ENCODE measurements at places on chromosomes 6 and 20. TPM values are rescaled to one million over a fixed set of nuclear protein-coding genes. Genes with fewer than 3 reads are reported as not detected.

The DCDC2 gene
- total RNA-seq: not detected

The IGF2R gene
- 97.3 TPM for total RNA-seq

The BHLHE23 gene
- not detected for total RNA-seq

The CLVS2 gene
- 1.3 TPM for total RNA-seq

The MOG gene
- total RNA-seq: not detected

DNA sequence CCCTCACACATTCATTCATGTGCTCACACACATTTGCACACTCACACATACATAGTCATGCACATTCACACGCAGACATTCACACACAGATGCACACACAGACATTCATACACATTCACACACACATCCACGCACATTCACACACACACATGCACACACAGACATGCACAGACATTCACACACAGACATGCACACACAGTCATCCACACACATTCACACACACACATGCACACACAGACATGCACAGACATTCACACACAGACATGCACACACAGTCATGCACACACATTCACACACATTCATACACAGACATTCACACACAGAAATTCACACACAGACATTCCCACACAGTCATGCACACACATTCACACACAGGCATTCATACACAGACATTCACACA, 147.3 kb downstream of the PACRG start:
- DNase-seq: no peak

GRCh38 chr6:24761851-24762250, 12.9 kb upstream of the GMNN start:
- DNase-seq: no peak
